Stimulated activated CD4-positive, alpha-beta T cell treated with anti-CD3 and anti-CD28 coated beads, Interleukin-15, amount 100 ng/mL, for 48 hours (primary cell): ENCODE measurements at places on chromosomes 7 and 10.
A peak's percentile ranks its signal among the peaks of the same experiment; 100 is the strongest.

DNA sequence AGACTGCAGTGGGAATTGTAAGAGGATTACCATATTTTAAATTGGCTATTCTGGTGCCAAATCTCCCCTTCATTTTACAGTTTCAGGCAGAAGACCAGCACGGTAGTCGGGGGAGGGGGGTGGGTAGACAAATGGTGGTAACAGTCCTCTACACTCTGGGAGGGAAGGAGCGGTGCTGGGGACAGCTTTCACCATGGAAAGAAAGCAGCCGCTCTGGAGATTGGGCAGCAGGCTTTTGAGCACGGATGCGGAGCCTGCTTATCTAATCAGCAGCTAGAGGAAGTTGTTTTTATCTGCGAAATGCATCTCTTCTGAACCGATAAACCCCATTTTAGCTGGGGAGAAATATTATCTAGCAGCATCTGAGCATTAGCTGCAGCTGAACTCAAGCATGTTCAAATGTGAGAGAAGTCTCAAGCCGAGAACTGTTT, 28.7 kb downstream of the IKZF1 start:
- no peak for DNase-seq

DNA sequence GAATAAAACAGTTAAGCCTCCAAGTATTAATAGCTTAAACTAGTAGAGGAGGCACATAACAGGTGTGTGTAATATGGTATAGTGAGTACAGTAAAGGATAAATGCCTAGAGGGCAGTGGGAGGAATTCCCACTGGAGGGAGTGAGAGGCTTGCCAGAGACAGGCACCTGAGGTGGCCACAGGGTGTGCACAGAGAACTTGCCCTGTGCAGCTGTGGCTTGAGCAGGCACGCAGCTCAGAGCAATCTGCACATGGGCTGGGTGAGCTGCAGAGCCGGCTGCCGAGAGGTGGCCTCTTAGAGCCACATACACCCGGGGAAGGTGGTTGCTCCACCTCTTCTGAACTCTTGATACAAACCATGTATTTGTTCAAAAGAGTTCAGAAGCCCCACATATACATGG, 237.1 kb downstream of the COBL start:
- DNase-seq: no peak

DNA sequence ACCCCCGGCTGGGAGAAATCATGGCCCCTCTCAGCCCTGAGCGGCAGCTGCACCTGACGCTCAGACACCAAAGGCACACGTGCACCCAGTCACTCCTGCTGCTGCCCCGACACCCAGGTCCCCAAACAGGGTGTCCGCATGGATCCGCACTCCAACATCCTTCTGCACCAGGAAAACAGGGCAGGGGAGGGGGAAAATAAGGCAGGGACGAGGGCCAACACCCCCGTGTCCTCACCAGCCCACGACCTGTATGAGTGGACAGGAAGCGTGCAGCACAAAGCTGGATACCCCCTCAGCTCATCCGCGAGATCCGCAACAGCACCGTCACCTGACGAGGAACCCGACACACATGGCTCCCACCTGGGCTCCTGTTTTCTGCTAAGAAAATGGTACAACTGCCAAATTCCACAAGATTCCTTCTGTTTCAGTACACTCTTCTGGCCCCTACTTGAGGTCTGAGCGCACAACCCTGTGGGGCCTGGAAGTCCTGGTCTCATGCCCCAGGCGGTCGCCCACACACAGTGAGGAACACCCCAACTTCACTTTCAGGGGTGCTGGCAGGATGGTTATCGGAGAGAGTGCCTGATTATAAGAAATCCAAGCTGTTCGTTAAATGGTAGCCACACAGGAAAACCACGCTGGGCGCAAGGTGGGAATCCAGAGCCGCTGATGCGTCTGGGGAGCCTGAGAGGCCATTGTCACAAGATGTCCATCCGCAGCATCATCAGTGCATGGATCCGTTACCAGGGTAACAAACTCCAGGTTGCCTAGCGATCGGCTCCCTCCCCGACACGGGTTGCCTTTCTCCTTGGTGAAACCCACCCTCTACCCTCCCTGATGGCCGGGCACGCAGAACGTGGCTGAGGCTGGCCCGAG, 63.6 kb downstream of the ZRANB1 start:
- no peak for DNase-seq

DNA sequence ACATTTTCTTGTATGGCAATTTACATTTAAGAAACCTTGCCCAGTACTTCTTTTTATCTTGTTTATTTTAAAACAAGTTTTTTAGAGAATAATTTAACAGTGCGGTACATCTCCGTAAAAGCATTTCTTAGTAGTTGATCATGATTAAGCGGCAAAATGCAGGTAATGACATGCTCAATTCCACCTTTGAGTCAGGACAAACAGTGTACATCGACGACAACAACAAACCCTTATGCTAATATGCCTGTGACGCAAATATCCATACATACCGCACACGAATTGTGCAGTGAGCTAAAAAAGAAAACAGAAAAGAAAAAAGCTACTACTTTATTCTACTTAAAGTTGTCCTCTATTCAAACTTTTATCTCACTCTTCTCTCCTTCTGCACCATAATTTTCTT, 1.9 kb downstream of the MAGI2 start:
- no peak for DNase-seq

- no peak for DNase-seq
Observed at GRCh38 chr7:30787486-30787885, 16.3 kb downstream of the MINDY4 start.

GRCh38 chr7:94061326-94061725, 57.2 kb upstream of the BET1 start:
- DNase-seq: no peak

GRCh38 chr7:70635633-70636032, 496.3 kb upstream of the GALNT17 start:
- no peak for DNase-seq

GRCh38 chr7:131745390-131746248, 189.2 kb upstream of the PODXL start:
- DNase-seq: no peak

- DNase-seq: no peak
Observed at GRCh38 chr10:30553018-30553625, 76.4 kb downstream of the LYZL2 start.

DNA sequence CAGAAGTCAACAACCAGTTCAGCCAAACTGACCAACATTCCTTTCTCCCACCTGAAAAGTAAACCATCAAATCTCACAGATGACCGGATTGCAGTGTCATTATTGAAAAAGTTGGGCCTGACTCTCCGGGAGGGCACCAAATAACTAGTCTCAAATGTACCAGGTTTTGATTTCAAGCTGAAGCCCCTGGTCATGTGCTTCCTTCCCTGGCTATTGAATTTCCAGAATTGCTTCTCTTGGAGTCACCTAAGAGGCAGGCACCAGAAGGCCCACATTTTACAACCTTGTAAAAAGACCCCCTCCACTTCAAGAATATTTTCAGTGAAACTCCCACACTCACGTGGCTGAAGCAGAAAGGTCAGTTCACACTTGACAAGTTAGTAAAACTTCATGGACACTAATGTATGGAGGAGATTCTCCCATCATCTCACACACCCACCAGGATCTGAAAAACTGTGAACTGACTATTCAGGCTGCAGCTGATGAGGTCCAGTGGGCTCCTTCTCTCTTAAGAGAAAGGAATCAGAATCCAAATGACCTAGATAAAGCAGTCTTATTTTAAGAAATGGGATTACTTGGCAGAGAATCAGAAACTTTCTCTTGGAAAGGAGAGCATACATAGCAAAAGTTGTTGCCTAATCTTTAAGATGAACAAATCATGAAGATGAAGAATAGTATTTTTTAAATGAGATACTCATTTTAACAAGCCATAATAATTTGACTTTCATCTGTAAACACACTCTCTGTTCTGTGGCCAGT, 53.6 kb downstream of the DLD start:
- DNase-seq: no peak

DNA sequence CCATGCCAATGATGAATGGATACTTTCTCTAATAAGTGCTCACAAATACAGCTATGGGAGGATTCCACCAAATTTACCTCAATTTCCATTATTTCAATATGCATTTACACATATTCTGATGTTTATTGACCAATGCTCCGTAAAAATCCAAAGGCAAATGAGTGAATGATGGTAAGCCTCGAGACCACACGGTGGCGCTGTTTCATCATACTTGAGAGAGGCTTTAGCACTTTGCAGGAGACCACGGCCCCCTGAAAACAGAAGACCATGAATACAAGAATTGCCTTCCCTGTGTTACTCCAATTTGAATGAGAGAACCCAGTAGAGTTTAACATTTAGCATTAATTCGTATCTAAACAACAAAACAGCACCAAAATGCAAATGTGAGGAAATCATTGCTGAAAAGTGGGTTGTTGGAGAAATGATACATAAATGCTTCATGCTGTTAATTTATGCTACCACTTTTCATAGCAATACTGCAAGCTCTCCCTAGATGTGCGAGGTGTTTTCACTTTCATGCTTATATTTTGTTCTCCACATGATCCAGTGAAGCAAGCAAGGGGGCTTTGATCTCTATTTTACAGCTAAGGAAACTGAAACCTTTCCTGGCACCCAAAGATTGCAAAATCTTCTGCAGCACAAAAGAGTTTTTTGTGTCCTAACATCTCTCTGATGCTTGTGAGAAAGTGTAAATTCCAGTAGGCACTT, 35.4 kb downstream of the TRIL start:
- peak; percentile 10 for DNase-seq

DNA sequence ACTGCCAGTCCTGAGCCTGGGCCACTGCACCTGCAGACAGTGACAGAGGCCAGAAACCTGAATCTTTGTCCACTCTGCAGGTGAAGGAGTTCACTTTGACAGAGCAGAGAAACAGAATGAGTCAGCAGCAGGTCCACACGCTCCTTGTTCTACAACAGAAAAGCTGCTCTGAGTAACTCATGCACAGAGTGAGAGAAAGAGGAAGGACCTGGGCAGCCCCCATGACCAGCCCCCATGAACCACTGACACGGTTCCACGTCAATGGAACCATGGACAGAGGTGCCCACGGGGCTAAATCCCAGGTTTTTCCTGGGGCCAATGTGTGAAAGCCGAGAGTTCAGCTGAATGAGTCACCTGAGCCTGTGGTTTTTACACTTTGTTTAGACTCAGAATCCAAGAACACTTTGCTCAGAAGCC, 40.8 kb upstream of the CTBP2 start:
- no peak for DNase-seq

- no peak for DNase-seq
Observed at GRCh38 chr10:7626283-7626682, 40.5 kb downstream of the ITIH5 start.

DNA sequence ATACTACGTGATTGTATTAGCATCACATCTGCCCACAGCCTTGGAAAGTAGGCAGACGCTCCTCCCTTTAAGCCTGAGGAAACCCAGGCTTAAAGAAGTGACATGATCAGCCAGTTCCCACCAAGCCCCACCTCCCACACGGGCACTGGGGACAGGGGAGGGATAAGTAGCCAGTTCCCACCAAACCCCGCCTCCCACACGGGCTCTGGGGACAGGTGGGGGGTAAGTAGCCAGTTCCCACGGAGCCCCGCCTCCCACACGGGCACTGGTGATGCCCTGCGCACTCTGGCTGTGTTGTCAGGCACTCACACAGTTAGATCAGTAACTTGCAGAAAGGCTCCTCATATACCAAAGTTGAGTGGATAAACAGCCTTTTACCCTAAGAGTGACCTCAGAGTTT, 606.8 kb downstream of the PTPRN2 start:
- no peak for DNase-seq

DNA sequence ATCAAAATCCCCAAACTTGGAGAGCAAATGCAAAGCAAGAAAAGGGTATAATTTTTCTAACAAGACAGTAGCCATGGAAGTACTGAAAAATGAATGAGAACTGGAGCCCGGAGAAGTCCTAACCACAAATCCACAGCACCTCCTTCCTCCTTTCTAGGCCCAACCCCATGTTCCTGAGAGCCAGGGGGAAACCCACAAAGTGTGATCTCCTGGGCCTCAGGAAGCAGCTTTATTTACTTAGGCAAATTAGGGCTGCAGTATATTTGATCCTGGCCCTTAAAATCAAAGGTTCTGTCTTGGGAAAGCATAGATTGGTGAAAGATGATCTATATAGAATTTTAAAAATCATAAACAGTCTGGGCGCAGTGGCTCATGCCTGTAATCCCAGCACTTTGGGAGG, 103.0 kb downstream of the DOCK4 start:
- DNase-seq: no peak

- no peak for DNase-seq
Observed at GRCh38 chr7:108157606-108158335, 27.6 kb upstream of the LAMB4 start.

- no peak for DNase-seq
Observed at GRCh38 chr10:18195060-18195799, 55.0 kb downstream of the CACNB2 start.

DNA sequence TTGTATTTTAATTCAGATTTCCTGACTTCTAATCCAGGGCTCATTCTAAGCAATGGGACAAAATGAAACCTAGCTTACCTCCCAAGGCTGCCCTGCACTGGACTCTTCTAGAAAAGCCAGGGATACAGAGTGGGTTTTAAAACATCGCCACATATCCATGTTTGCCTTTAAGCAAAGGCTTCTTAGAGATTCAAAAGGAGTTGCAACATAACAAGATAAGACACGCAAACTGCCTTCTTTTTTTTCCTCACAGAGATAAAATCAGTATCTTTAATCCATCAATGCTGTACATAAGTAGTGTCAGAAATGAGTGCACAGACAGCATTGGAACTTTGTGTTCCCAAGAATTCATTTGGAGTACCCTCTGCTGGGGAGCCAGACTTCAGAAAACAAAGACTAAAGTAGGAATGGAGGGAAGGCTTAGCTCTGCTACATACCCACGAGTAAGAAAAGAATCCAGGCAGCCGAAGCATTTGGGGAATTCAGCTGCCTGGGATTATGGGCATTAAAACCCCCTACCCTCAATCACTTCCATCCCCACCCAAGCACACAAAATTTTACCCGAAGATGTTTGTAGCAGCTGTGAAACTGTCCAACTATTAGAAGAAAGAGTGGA, 427.8 kb downstream of the ARL4A start:
- DNase-seq: no peak

DNA sequence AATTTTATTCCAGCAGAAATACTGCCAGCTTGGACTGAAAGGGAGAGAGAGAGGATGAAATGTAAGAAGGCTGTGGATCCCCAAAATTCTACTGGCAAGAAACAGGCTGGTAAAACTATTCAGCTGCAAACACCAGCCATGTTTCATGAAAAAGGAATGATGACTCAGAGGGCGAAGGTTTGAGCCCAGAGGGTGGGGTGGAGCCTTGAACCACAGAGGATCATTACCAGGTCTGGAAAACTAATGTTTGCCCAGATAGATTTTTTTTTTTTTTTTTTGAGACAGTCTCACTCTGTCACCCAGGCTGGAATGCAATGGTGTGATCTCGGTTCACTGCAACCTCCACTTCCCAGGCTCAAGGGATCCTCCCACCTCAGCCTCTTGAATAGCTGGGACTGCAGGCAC, 41.7 kb upstream of the NRF1 start:
- DNase-seq: no peak

- DNase-seq: no peak
Observed at GRCh38 chr7:111223802-111224253, 132.9 kb downstream of the LRRN3 start.

DNA sequence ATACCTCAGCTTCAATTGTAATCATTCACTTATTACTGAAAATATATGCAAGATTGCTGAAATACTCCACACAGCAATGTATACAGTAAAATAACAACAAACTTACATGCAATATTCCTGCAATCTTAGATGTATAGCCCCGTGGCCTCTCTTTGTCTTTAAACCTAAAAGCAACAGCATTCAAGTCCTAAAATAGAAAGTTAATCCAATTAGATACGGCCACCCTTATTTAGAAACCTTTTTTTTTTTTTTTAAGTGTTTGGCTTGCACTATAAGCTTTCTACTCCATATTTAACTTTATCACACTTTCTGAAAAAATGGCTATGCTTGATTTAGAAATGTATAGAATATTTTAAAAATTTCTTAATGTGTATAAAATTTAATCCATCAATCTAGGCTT, 67.6 kb downstream of the IDE start:
- no peak for DNase-seq

GRCh38 chr7:12107841-12108254, 103.2 kb upstream of the TMEM106B start:
- no peak for DNase-seq
